ENCODE measurements at places on chromosomes 12 and 14. TPM values are rescaled to one million over a fixed set of nuclear protein-coding genes. Genes with fewer than 3 reads are reported as not detected.

- no peak for DNase-seq
Measured at GRCh38 chr14:69917287-69917686, 38.1 kb downstream of the SMOC1 start.

DNA sequence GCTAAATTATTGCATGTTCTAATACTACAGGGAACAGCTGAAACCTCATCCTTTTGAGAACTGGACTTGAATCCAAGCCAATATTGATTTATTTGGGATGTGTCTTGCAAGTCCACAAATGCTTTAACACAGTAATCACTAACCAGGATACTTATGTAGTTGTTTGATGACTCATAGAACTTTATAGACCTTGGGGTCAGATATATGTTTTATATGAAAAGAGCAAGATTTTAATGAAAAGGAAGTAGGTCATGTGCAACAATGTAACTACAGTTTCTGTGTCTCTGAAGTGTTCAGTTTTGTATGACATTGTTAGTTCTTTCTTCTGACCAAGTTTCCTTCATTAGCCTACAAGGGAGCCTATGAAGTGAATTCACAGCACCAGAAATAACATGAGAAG is 352.0 kb downstream of the ZFP36L1 start:
- DNase-seq = no peak

DNA sequence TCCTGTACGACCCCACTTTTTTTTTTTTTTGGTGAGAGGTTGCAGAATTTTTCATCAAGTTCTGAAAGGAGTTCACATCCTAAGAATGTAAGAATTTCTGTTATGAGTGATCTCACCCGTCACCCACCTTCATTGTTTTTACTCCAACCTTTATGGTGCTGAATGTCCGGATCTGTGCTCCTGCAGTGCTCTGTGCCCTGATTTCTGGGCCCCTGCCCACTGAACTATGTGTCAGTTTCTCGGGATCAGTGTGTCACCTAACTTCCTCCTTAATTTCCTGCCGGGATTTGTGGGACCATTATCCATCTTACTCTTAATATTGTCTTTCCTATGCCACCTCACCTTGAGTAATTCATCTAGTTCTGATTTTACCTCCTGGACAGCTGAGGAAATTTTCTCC is 11.6 kb downstream of the RASSF8 start:
- no peak for DNase-seq

DNA sequence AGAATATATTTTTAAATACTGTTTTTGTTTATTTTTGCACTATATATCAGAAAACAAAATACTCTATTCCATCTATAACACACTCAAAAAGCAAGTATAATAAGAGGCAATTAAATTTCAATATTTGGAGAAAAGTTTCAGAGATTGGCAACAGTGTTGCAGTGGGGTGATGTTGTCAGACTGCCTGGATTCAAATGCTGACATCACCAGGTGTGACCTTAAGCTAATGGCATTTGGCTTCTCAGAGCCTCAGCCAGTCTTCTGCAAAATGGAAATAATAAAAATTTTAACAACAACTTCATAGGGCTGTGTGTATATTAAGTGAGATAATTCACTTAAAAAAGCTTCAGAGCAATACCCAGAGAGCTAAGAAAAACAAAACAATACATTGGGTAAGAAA is 74.7 kb downstream of the TMTC1 start:
- no peak for DNase-seq

- DNase-seq = no peak
Measured at GRCh38 chr12:52651726-52652261, at the start of gene KRT2. Gene KRT2, minus strand, starts transcription at chr12:52652211. Its CDS starts 69 bp downstream, at chr12:52652142.

- DNase-seq = no peak
Measured at GRCh38 chr12:16020031-16020430, 108.9 kb downstream of the DERA start.

DNA sequence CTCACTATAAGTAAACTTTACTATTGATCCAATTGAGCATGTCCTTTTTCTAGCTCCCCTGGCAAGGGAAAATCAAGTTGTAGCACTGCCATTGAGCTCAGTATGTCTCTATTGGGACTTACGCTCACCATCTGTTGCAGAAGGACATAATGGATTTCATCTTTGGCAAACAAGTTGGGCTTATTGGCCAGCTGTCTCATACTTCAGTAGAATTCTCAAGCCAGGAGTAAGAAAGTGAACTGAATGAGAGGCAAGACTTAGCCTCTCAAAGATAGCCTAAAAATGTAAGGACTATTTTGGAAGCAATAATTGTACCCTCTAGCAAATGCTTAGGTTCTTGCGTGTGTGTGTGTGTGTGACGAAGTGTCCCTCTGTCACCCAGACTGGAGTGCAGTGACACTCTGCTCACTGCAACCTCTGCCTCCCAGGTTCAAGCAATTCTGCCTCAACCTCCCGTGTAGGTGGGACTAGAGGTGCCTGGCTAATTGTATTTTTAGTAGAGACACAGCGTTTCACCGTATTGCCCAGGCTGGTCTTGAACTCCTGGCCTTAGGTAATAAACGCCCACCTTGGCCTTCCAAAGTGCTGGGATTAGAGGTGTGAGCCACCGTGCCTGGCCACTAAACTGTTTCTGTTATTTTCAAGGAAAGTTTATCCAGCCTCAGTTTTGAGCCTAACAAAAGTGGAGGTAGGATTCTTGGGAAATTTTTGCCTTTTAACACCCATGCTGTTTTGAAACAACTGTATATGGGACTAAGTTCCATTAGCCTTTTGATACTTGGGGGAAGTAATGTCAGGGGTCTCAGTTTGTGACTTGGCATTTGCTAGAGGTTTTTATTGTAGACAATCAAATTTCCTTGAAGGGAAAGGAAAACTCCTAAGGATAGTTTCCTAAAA is 7.0 kb downstream of the HNRNPA1 start:
- no peak for DNase-seq

DNA sequence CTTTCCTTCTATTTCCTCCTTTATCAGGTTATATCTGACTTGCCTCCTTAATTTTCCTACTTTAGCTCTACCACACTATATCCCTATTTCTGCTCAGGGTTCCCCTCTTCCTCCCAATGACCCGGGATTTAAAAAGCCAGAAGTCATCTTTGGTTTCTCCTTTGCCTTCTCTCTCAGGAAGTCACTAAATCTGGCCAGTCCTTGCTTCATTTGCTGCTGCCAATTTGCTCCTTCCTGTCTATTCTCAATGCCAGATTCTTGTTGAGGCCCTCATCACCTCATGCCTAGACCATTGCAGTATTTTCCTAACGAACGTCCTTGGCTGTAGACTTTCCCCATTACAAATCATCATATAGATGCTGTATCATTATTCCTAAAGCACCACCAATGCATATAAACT is 26.5 kb upstream of the NID2 start:
- no peak for DNase-seq

- DNase-seq = no peak
Measured at GRCh38 chr12:30417697-30418231, 277.9 kb downstream of the IPO8 start.

DNA sequence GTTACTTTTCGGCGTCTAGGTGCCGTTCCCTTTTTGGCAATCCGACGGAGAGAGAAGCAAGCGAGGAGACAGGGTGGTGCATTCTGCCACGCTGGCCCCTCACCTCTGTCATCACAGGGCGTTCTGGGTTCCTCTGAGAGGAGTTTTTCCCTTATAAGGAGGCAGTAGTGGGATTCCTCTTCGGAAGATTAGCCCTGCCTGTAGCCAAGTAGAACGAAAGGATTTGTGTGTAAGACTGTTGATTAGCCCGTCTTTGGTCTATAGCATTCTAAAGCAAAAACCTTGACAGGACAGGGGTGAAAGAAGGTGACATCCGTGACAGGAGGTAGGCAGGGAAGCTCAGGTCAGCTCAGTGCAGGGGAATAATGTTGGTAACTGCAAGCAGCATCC is 9.1 kb upstream of the NEMF start:
- DNase-seq = peak; percentile 35

The BEGAIN gene
- total RNA-seq = 40.0 TPM
